Cortex of kidney (tissue), 1 donor: ENCODE measurements at places on chromosomes 4 and X.

DNA sequence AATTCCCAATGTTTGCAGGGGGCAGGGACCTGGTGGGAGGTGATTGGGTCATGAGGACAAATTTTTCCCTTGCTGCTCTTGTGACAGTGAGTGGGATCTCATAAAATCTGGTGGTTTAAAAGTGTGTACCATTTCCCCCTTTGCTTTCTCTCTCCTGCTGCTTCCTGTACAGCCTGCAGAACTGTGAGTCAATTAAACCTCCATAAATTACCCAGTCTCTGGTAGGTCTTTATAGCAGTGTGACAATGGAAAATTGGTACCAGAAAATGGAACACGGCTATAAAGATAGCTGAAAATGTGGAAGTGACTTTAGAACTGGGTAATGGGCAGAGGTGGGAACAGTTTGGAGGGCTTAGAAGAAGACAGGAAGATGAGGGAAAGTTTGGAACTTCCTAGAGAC, 108.7 kb upstream of the NPFFR2 start:
- DNase-seq, result no peak

DNA sequence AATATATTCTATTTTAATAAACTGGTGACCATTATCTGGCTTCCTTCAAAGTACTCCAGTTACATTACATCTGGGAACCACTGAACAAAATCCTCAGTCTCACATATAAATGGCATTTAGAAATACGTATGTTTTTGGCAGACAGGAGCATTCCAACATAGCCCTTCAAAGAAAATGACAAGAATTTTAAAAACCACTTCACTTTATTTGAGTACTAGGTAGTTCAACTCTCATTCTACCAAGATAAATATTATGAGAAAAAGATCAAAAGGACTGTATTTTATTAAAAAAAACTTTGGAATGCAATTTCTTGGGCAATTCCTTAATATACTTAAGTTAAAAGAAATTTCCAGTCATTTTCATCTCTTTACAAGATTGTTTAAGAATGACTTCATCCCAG, 17.6 kb downstream of the TNIP3 start:
- DNase-seq, result no peak

GRCh38 chr4:107060388-107060787, 24.3 kb upstream of the DKK2 start:
- DNase-seq, result no peak

DNA sequence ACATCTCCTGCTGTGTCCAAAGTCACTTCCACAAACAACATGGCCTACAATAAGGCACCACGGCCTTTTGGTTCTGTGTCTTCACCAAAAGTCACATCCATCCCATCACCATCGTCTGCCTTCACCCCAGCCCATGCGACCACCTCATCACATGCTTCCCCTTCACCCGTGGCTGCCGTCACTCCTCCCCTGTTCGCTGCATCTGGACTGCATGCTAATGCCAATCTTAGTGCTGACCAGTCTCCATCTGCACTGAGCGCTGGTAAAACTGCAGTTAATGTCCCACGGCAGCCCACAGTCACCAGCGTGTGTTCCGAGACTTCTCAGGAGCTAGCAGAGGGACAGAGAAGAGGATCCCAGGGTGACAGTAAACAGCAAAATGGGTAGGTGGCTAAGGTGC, 123.9 kb downstream of the PDLIM5 start:
- no peak for DNase-seq

DNA sequence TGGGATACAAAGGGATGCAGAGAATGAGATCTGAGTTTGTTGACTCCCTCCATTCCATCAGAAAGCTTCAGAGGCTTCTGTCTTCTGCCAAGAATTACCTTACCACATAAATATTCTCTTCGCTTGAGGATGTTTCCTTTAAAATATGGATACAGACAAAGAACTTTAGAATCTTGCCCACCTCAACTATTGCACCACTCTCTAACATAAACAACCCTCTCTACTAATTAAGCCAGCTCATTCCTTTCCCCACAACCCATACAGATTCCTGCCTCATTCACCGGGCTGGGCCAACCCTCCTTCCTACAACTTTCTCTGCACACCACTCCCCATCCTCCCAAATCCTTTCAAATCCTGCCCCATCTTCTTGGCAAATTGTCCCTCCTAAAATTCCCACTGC, 315.8 kb downstream of the RAB28 start:
- no peak for DNase-seq

GRCh38 chrX:15606136-15606535, 5.4 kb upstream of the ACE2 start:
- DNase-seq, result no peak

DNA sequence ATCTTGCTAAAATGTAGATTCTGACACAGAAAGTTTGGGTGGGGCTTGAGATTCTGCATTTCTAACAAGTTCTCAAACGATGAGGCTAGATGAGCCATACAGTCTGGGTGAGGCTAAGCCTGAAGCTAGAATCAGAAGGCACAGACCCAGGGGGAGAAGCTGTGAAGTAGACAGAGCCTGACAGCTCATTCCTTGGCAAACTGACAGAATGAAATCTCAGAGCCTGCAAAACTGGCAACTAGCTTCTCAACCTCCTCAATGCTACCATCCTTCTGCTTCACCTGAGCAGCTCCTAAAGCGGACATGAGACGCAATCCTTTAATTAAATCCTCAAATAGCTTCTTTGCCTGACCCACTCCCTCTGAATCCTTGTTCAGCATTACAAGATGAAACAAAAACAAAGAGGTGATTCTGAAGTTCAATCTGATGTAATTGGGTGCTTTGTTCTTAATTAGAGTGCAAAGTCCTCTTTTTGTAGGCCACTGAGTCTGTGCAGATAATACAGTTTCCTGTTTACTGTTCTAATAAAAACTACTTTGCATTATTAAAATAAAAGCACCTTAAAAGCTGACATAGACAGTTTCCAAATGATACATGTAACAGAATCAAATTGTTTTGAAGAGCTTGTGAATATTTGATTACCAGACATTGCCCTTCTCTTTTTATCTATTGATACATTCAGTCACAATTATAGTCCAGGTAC, 71.0 kb upstream of the BMP2K start:
- DNase-seq, result no peak
